ENCODE measurements at places on chromosomes 3 and 15.
A peak's percentile ranks its signal among the peaks of the same experiment; 100 is the strongest.

DNA sequence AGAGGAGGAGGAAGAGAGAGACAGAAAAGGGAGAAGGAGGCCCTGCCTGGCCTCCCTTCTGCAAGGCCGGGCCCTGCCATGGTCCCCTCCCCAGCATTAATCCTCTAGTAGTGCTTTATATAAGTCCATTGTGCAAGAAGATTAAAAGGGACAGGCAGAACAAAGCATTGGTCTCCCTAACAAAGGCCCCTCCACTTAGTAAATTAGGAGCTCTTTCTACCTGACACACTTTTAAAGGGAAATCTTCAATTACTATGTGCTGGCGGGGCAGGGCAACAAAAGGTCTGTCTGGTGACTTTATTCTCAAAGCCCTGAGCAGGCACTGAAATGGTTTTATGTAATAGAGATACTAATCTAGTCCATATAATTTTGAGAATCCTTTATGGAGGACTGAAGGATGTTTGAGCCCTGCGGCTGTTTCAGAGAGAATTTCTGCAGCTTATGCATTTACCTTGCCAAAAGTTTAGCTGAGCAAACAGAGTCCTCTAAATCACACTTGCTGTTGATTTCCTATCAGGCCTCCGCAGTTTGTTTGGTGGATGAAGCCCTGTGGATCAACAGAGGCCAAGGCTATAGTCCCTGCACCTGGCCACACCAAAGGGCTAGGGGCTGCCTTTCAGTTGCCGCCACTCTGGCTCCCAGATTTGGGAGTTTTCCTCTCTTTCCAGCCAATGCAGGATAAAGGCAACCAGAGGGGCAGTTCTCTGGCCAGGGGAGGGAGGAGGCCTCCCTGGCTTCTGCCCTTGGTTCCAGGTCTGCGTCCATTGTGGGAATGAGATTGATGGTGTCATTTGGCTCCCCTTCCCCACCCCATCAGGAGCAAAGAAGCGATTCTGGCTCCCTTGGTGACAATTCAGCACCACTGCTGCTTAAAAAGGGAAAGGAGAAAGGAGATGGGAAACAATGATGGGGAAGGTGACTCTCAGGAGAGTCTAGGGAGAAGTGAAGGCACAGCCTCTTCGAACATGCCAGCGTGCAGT lies 148.0 kb downstream of the MEGF11 start:
- DNase-seq, result no peak

DNA sequence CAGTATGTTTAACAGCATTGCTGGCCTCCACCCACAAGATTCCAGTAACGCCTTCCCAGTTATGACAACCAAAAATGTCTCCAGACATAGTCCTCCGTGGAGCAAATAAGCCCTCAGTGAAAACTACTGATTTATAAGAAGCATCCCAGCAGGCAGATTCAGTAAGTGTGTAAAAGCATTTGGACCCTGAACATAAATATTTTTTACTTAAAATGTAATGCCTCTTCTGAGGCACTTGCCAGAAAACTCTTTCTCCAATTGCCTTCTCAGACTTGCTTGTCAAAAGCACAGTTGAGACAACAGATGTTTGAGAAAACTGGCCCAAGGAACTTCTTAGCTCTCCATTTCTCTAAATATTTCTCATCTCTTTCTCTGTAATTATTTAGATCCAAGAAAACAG lies 31.8 kb upstream of the DCLK3 start:
- no peak for DNase-seq

- DNase-seq, result no peak
Observed at GRCh38 chr3:100650651-100651619, 41.5 kb downstream of the ADGRG7 start.

GRCh38 chr3:16112910-16113504 lies 61.5 kb upstream of the GALNT15 start:
- DNase-seq, result no peak

DNA sequence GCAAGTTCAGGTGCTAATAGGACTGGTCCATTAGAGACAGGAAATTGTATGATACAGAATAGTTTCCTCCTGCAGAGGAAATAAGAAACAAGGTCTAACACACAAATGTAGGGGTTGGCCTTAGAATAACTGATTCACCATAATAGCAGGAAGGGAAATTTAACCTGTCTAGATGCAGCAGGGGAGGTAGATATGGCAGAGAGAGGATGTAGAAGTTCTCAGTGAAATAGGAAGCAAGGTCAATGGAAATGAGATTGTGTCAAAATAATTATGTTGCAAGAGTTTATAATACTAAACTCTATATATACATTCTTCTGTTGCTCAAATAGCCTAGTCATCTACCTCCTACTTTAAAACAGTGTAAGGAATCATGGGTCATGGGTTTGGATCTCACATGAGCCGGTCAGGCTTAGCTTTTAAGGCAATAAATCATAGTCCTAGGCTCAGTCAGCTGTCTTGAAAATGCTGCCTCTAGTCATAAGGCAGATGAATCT lies 17.0 kb downstream of the BCL2A1 start:
- no peak for DNase-seq

DNA sequence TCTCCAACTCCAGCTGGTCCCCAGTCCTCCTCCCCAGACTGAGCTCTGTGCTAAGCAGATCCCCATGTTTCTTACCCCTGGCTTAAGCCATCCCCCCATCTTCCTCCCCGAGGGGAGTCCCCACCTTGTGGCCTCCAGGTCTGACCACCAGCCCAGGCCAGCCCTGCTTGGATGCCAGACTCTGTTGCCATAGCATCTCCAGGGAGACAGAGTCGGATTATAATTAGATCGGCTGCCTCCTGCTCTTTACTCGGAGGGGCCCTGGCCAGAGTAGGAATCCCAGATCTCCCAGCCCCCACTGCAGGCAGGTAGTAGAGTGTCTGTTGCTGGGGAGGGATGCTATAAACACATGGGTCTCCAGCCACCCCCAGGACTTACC lies 2.4 kb downstream of the KLHDC8B start:
- no peak for DNase-seq

DNA sequence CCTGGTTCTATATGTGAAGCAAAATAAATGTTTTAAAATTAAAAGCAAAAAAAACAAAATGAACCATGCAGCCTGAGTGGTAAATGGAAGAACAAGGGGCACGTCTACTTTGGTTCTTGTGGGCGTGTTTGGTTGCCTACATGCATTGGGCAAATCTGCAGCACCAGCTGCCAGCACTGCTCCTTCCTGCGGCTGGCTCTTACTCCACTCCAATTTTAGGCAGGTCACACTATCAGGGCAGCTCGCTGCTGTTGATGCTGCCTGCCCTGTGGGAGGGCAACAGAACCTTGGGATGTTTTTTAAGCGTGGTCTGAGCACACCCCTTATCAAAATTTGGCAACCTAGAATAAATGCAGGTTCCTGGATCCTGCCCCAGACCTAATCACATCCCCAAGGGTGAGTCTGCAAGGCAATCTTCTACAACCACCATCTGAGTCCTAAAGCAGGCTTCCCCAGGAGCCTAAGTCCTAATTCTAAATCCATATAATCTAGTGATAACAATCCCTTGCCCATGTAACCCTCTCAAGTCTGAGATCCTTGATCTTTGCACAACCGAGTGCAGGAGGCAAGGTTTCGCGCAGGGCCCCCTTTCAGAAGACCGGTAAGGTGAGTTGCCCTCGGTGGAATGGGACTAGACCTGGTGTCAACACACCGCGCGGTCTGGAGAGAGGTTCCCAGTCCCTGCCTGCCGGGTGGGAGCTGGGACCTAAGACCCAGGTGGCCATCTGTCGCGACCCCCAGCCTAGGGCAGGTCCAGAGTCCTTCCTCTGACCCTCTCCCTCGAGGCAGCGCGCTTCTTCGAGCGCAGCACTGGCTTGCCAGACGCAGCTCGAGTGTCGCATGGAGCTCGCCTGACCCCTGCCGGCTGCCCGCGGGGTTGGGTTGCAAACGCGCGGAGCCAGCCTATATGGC lies 15.9 kb downstream of the IVD start:
- peak; percentile 96 for DNase-seq

- DNase-seq, result no peak
Observed at GRCh38 chr3:142118911-142119310, 30.4 kb downstream of the TFDP2 start.

DNA sequence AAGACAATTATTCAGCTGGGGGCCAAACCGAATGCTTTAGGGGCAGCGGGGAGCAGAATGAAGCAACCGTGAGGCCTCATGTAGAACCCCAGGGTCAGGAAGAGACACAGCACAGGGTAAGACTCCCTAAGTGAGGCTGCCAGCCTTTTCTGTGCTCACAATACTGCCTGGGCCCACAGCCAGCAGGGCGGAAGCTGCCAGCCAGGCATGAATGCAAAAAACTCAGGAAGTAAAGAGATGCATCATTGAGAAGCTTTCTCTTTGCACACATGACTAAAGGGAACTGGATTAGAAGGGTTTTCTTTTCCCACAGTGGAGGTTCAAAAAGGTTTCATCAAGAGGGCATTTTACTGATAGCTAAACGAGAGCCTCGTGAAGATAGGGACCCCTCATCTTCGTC lies 33.3 kb downstream of the CA12 start:
- DNase-seq, result peak; percentile 83

DNA sequence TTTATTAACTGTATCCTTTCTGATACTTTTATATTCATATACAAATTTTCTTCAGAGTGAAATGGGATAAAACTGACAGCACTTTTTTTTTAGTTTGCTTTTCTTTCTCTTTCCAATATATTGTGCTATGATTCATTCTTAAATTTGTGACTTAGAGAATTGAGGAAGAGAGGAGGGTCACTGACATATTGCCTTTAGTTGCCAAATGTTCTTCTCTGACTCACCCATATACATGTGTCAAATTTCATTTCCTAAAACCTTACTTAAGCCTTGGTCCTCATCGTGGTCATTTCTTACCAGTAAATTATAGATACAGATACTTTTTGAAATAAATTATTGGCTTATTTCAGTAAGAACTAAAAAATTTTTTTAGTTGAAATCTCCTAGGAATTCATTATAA lies 53.9 kb downstream of the CLASP2 start:
- no peak for DNase-seq

GRCh38 chr3:49035281-49035680 lies 6.1 kb upstream of the IMPDH2 start:
- no peak for DNase-seq

DNA sequence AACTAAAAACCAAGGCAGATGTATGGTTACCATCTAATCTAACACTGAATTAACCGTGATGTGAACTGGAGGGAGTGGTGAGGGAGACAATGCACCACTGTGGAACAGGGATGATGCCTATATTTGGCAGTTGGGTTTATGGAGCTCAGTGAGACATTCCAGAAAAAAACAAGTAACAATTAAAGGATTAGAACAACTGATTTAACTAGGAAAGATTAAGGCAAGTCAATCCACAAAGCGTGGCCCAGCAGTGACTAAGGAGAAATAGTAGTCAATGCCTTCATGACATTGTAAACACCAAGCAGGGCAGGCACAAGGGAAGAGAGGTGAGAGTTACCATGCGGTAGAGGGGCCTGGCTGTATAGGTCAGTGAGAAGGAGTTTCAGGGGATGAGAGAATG lies 38.1 kb downstream of the CHAC1 start:
- no peak for DNase-seq

- DNase-seq, result no peak
Observed at GRCh38 chr3:66206806-66207205, 14.0 kb upstream of the SLC25A26 start.
